ENCODE measurements at places on chromosomes 13 and 19. TPM values are rescaled to one million over a fixed set of nuclear protein-coding genes. Genes with fewer than 3 reads are reported as not detected.

GRCh38 chr13:52451135-52451804 is 836 bp upstream of the VPS36 start:
- DNase-seq = no peak

- DNase-seq = no peak
Measured at GRCh38 chr19:33252971-33253370, 27.3 kb upstream of the SLC7A10 start.

DNA sequence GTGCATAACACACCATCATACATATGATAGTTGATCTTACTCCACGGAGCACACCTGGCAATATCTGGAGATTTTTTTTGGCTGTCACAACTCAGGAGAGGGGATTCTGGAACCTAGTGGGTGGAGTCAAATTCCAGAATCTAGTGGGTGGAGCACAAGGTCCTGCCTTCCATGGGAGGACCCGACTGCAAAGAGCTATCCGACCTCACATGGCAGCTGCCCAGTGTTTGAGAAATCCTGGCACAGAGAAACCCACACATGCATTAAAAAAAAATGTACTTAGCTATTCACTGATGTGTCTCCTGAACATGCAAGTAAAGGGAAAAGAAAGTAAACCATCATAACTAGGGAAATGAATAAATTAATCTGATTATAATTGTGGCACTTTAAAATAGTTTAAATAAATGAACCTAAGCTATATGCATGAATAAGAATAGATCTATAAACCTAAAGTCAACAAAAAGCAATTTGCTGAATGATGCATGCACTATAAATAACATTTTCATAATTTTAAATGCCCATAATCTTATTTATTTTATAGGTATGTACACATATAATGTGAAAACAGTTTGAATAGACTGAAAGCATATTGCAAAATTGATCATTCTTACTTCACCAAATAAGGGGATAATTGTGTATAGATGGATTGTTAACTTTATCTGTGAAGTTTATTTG is 300.3 kb downstream of the MYO16 start:
- DNase-seq = no peak

- DNase-seq = no peak
Measured at GRCh38 chr13:25570185-25570584, 198.4 kb downstream of the ATP8A2 start.

DNA sequence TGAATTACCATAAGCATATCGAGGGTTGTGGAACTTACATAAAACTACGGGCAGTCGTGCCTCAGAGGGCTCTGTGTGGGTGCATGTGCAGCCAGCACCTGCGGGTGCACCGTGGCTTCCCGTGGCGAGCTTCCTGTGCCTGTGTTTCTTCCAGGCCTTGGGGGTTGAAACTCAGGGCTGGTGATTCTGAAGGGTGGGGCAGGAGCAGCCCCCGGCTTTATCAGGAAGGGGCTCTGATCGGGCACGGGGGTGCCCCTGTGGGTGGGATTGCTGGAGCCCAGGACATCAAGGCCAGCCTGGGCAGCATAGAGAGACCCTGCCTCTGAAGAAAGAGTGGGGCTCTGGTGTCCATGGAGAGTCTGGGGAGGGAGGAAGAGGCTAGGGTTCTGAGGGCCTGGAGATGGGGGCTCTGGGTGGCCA is 11.1 kb downstream of the ATP4B start:
- DNase-seq = no peak

- peak; percentile 1 for DNase-seq
Measured at GRCh38 chr13:32079587-32079986, 48.0 kb downstream of the FRY start.

DNA sequence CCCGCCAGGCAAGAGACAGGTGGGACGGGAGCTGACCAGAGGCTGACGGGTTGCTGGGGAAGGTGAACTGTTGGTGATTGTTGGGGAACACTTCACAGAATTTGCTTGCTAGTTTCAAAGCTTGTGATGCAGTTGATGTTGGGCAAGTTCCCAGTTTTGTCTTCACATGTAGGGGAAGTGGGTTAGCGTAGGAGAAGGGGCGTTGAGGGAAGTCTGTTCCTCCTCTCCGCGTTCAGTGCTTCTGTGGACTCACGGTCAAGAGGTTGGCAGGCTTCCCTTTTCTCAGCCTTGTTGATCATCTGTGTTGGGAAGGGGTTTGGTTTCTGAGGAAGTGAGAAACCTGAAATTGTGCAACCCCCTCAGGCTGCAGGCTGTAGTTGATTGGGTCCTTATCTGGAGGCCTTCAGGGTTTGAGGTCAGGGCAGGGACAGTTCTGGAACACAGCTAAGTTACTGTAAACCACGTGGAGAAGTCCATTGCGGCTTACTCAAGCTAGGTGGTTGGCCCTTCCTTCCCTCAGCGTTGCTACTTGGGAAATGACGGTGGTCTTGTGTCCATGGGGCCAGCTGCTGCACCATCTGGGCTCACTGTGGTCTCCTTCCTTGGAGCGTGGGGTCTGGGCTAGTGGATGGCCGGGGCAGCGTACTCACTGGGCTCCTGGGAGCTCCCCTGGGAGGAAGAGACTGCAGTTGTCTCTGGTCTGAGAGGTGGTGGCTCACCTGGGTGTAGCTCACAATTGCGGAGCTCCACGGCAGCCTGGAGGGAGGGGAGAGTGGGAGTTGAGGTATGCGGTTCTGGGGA is 7.5 kb downstream of the RPS9 start:
- no peak for DNase-seq

The CGB8 gene
- total RNA-seq = not detected

GRCh38 chr13:47835470-47836228 is 165.4 kb downstream of the SUCLA2 start:
- no peak for DNase-seq

DNA sequence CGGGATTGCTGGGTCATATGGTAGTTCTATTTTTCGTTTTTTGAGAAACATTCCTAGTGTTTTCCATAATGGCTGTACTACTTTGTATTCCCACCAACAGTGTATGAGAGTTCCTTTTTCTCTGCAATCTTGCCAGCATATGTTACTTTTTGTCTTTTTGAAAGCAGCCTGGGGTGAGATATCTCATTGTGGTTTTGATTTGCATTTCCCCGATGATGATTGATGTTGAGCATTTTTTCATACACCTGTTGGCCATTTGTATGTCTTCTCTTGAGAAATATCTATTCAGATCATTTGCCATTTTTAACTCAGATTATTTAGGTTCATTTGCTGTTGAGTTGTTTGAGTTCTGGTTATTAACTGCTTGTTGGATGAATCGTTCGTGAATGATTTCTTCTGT is 18.5 kb upstream of the ATP12A start:
- no peak for DNase-seq

The KLC3 gene
- 0.25 TPM for total RNA-seq

Measured in dermis microvascular lymphatic vessel endothelial cell (primary cell).